ENCODE measurements at places on chromosomes 12 and 14. TPM values are rescaled to one million over a fixed set of nuclear protein-coding genes. Genes with fewer than 3 reads are reported as not detected.
A peak's percentile ranks its signal among the peaks of the same experiment; 100 is the strongest.

The HOXC12 gene
- not detected for total RNA-seq

The GLT1D1 gene
- 3.5 TPM for total RNA-seq

The PLCZ1 gene
- not detected for total RNA-seq

The PRKD1 gene
- total RNA-seq = 17.2 TPM

The SLCO1C1 gene
- 0.96 TPM for total RNA-seq

DNA sequence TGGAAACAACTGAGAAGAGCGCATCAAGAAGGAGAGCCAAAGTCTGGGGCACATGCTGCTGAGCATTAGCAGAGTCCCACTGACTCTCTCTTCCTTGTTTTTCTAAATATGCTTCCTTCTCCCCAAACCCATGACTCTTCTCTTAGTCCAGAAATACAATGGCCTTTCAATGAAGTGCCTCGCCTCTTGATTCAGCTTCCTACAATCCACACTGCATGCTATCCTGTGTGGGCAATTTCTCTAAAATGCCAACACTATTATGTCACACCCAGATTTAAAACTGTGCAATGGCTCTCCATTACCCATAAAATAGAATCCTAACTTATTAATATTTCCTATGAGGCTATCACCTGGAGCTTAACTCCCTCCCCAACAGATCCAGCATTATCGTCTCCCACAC lies 198.6 kb downstream of the RPAP3 start:
- no peak overlapping the region for H3K27ac ChIP-seq
- H3K4me1 ChIP-seq = peaks cover 13% of the 10 kb centered on the region
- no peaks in the 10 kb centered on the region for H3K36me3 ChIP-seq
- H3K4me3 ChIP-seq = no peak overlapping the region

DNA sequence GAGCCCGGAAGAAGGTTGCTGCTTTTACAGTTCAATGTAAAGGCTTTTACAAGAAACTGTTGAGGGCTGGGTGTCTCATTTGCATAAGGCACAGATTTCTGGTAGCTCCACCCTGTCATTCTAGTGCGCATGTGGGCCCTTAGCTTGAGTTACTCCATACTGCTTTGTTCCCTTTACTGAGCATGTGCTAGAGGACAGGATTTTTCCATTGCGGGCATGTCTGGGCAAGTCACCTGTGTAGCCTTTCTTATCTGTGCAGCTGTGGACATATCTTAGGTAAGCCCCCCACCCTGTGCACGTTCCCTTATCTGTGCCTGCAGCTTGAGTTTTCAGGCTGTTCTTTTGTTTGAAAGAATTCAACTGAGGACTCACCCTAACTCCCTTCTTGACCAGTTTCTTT lies 56.2 kb upstream of the ARHGAP5 start:
- no peak overlapping the region for H3K4me3 ChIP-seq
- no peak overlapping the region for H3K27ac ChIP-seq
- H3K36me3 ChIP-seq = no peaks in the 10 kb centered on the region
- H3K27me3 ChIP-seq = no peaks in the 10 kb centered on the region

GRCh38 chr12:110841007-110841406 lies 5.8 kb upstream of the CCDC63 start:
- no peaks in the 10 kb centered on the region for H3K4me1 ChIP-seq
- peaks cover 8% of the 10 kb centered on the region for H3K27me3 ChIP-seq
- DNase-seq = no peak
- no peak overlapping the region for H3K27ac ChIP-seq
- no peaks in the 10 kb centered on the region for H3K36me3 ChIP-seq
- no peak overlapping the region for H3K4me3 ChIP-seq

DNA sequence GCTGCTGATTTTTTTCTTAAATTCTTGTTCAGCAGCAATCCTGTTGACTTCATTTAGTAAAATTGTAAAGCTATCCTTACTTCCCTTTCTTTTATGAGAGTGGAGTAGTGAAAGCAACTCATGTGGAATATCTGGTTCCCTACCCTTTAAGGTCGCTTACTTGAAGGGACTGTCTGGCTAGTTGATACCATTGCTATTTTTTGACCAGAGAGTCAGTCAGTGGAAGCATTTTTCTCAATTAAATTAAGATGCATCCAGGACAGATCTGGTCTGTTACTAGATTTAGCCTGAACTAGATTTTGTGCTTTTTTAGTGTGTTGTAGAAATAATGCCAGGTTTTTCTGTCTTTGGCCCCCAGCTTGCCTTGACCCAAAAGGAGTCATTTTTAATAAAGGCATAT lies 18.0 kb downstream of the TTC8 start:
- DNase-seq = no peak
- H3K27me3 ChIP-seq = no peaks in the 10 kb centered on the region
- no peak overlapping the region for H3K27ac ChIP-seq
- H3K4me3 ChIP-seq = no peak overlapping the region
- H3K36me3 ChIP-seq = peaks cover 4% of the 10 kb centered on the region
- no peaks in the 10 kb centered on the region for H3K4me1 ChIP-seq

DNA sequence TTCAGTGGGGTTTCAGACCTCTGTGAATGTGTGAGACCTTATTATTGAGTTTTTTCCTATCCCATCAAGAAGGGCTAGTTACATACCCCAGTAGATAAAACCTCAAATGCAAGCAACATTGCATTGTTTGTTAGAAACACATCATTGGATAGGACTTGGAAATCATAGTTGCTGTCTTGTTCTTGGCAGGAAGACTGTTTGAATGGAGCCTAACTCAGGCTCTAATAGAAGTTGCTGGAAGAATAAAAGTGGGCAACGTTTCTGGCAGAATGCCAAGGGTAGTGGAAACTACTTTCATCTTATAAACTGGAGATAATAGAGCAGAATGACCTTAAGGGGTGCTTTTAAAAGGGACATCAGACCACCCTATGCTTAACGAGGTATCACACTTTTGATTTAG lies 9.9 kb upstream of the PTHLH start:
- H3K27ac ChIP-seq = no peak overlapping the region
- H3K4me1 ChIP-seq = no peaks in the 10 kb centered on the region
- H3K4me3 ChIP-seq = no peak overlapping the region
- H3K27me3 ChIP-seq = peaks cover 16% of the 10 kb centered on the region
- no peak for DNase-seq

DNA sequence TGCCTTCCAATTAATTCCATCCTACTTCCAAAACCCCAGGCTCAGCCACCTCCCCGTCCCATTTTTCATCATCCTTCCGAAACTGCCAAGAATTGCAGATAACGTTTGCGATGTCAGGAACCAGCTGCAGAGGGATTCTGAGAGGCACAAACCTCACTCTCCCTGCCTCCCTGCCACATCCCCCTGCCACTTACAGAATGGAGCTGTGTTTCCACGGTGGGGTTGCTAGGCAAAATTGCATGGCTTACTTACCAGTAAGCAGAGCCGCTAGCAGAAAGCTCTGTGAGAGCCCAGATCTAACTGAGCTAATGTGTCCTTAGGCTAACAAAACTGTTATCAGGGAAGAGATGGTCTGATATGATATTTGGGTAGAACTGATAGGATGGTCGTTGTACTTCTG lies 127.4 kb downstream of the KCNK10 start:
- H3K27ac ChIP-seq = no peak overlapping the region
- no peak overlapping the region for H3K4me3 ChIP-seq
- DNase-seq = no peak
- no peaks in the 10 kb centered on the region for H3K36me3 ChIP-seq

DNA sequence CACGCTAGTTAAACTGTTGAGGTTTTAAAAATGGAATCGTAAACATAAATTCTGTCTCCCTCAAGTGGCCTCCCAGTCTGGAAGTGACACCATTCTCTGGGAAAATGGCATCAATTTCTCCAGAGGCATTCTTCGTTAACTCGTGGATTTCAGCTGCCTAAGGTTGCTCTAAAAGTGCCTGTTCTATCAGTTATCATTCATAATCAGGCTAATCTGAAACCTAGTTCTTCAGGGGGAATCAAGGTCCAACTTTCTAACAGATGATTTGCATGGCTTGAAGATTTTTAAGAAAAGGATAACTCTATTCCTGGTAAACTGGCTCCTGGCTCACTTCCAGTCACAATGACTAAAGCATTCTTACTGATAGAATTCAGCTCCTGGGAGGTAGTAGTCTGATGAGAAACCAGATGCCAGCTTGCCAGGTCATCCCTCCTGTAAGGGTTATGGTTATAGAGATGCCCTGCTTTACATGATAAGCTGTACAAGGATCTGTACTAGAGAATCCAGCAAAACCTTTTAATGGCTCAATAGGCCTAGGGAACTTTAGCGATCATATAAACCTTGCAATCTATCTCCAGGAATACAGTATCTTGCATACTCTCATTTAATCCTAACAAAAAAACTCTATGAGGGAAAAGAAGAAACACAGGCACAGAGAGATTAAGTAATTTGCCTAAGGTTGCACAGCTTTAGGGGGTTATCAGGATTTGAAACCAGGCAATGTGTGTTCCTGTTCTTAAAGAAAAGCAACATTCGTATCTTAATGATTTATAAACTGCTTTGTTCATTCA lies 1.5 kb downstream of the L3HYPDH start:
- H3K4me1 ChIP-seq = peaks cover 42% of the 10 kb centered on the region
- H3K4me3 ChIP-seq = peak overlapping the region; percentile 92
- no peak for DNase-seq
- peaks cover 7% of the 10 kb centered on the region for H3K36me3 ChIP-seq
- H3K27ac ChIP-seq = peak overlapping the region; percentile 95

DNA sequence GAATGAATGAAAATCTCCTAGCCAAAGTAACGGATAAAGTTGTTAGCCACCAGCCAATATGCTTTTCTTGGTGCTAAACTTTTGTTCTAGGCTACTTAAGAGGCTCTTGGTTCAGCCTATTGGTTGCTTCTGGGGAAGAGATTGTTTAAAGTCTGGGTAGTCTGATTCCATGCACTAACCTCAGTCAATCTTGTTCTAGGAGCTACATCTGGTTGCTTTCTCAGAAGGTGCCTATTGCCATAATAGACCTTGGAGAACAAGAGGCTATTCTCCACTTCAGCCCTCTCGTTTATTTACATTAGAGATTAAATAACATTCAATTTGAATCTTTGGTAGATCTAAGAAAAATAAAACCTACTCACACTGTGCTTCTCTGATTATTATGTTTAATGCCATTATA lies 40.8 kb upstream of the OTOGL start:
- H3K27ac ChIP-seq = no peak overlapping the region
- no peak overlapping the region for H3K4me3 ChIP-seq
- H3K27me3 ChIP-seq = no peaks in the 10 kb centered on the region
- DNase-seq = no peak

DNA sequence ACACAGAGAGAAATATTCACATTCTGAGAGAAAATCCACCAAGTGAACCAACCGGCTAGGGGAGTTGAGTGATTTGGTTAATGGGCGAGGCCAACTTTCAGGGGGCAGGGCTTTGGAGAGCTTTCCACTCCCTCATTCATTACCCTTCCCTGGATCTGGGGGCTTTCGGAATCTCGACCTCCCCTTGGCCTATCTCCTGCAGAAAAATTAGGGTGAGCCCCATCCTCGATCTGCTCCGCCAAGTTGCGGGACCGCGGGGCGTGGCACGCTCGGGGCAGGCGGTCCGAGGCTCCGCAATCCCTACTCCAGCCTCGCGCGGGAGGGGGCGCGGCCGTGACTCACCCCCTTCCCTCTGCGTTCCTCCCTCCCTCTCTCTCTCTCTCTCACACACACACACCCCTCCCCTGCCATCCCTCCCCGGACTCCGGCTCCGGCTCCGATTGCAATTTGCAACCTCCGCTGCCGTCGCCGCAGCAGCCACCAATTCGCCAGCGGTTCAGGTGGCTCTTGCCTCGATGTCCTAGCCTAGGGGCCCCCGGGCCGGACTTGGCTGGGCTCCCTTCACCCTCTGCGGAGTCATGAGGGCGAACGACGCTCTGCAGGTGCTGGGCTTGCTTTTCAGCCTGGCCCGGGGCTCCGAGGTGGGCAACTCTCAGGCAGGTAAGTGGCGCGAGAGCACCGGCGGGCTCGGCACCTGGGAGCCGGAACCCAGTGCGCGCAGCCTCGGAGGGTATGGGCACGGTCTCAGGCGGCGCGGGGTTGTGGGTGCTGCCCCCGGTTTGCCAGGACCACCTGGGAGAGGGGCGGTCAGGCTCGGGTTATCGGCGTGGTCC lies at the start of gene ERBB3:
ERBB3 (plus strand) TSS at position 443 of the 833 bp plus-strand sequence; CDS start at position 579, 136 bp downstream.
- DNase-seq = peak; percentile 94
- peak within 1 kb of the TSS; percentile 74 for H3K27ac ChIP-seq
- no peaks in the 10 kb centered on the region for H3K36me3 ChIP-seq
- peak within 1 kb of the TSS; percentile 59 for H3K4me3 ChIP-seq
- peaks cover 5% of the 10 kb centered on the region for H3K4me1 ChIP-seq
- H3K27me3 ChIP-seq = peaks cover 12% of the 10 kb centered on the region

GRCh38 chr12:48300774-48301173 lies 49.9 kb downstream of the ZNF641 start:
- no peaks in the 10 kb centered on the region for H3K4me1 ChIP-seq
- no peaks in the 10 kb centered on the region for H3K36me3 ChIP-seq
- no peak for DNase-seq
